ENCODE measurements at places on chromosomes 6 and 20.

GRCh38 chr6:122246906-122247658 lies 152.4 kb upstream of the HSF2 start:
- DNase-seq = no peak

GRCh38 chr20:43983359-43983758 lies 68.7 kb downstream of the TOX2 start:
- no peak for DNase-seq

DNA sequence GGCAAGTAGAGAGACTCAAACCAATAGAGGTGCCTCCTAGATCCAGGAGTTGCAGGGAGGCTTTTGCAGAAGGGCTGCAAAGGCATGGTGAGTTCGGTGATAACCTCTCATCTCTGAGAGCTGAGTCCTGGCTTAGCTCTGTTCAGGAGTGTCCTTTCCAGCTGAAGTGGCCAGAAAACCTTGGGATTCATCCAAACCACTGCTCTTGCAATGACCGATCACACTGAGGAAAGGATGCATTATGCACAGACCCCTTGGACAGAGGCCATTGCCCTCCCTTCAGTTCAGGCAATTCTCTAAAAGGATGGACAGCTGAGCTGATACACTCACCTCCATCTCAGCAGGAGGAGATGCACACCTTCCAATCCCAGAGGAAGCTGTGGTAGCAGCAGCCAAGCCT lies 158.8 kb upstream of the ENPP5 start:
- DNase-seq = peak; percentile 75

DNA sequence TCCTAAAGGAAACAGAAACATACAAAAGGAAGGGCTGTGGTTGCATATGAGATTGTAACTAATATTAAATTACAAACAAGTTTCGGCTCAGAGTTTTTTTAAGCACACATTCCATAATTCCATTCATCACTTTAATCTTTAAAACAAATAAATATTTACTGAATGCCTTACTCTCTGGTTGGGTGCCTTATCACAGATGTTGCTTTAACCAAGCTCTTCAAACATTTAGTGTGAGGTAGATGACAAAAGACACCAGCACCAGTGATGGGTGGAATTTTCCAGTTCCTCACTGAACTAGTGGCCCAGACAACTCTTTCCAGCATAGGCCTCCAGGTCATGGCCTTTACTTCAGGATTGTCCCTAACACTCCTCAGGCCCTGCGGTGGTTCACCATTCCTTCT lies 58.7 kb downstream of the ARHGAP18 start:
- DNase-seq = no peak

- DNase-seq = peak; percentile 31
These were observed 102.6 kb downstream of the FLRT3 start for GRCh38 chr20:14234666-14235295.
